Large intestine (tissue), 12 donors: ENCODE measurements at places on chromosomes 2 and 18.

DNA sequence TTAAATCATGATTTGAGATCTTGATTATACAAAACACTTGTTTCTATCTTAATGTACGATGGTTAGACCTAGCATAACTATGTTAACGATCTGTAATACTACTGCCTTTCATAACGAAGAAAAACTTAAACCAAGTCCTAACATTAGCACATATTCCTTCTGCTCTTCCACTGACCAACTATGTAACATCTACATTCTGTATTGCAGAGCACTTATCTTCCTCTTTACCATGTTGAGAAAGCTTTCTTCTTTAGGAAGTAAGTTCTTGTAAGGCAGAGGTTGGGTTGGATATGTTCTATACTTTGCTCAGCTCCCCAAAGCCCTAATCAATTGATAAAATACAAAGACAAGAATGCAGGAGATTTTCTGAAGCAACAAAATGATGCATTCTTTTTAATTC, 7.9 kb upstream of the ZNF407 start:
- no peak for DNase-seq
- no peaks in the 10 kb centered on the region for H3K4me1 ChIP-seq
- H3K4me3 ChIP-seq = no peak overlapping the region
- H3K27me3 ChIP-seq = no peaks in the 10 kb centered on the region
- H3K36me3 ChIP-seq = peaks cover 5% of the 10 kb centered on the region

DNA sequence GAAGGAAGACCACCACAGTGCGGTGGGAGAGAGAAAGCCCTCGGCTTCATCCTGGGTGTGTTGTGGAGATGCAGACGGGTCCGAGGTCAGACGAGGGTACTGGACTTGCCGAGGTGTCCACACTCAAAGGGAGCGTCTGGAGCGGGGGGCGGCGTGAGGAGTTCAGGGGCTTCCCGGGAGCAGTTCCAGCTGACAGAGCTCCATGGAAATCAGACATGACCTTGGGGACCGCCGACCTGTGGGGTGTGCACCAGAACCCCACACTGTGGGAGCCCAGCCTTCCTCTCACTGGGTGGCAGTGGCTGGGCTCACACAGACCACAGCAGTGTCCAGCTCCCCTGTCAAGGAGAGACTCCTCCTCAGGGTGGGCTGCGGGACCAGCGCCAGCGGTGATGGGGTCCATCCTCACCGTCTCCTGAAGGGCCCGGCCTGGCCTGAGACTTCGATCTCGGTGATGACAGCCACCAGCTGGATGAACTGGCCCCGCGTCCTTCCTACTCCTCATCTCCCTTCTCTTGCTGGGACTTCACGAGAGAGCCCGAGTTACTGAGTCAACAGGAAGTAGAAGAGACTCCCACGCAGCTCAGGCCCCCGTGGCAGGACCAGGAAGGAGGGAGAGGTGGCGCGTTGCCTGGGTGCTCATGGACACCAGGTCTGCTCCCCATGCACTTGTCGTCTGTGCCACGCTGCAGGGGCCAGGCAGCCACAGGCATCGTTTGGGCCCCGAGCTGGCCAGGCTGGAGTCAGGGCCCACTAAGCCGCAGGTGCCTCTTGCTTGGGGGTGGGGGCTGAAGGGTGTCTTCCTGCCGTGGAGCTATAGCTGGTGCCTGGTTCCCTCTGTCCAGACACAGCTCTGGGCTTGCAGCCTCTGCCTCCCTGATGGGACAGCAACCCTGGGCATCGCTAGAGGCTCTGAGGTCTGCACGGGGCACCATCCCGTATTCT, 101.9 kb upstream of the CTDP1 start:
- no peak overlapping the region for H3K4me3 ChIP-seq
- no peaks in the 10 kb centered on the region for H3K27me3 ChIP-seq
- no peaks in the 10 kb centered on the region for H3K36me3 ChIP-seq
- DNase-seq = no peak
- H3K4me1 ChIP-seq = peaks cover 16% of the 10 kb centered on the region

DNA sequence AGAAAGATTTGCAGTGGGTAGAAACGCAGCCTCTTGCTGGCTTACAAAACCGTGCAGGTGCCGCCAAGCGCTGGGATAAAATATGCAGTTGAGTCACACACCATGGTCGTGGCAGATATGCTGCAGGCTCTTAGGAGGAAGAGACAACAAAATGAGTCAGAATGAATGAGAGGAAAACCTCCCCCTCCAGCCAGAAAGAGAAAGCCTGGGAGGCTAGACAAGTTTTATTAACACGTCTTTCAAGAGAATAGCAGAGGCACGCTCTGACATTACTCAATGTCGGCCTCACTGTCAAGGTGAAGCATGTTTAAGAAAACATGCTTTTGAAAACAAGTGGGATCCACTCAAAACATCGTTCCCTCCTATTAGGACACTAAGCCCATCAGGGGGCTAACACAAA, 37.1 kb upstream of the ZCCHC2 start:
- H3K36me3 ChIP-seq = no peaks in the 10 kb centered on the region
- no peaks in the 10 kb centered on the region for H3K27me3 ChIP-seq
- H3K4me1 ChIP-seq = peaks cover 11% of the 10 kb centered on the region
- no peak overlapping the region for H3K4me3 ChIP-seq
- DNase-seq = peak; percentile 54

DNA sequence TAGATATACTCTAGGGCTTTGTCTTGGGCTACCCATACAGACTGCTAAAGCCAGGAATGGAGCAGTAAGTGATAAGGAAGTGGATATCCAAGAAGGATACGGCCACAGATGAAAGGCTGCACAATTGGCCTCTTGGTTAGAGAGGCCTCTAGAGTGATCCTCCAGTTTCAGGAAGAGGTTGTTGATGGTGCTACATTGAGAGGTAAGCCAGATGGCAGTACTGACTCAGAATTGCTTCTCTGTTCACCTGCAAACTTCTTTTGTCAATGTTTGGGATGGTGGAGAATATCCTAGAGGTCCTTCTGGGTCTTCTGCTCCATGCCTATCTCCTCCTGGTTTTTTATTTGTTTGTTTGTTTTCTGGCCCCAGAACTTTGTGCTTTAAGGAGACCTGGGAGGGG, 226.8 kb upstream of the LRRTM1 start:
- H3K36me3 ChIP-seq = no peaks in the 10 kb centered on the region
- H3K4me3 ChIP-seq = no peak overlapping the region
- no peaks in the 10 kb centered on the region for H3K27me3 ChIP-seq
- no peak overlapping the region for H3K27ac ChIP-seq
- H3K4me1 ChIP-seq = no peaks in the 10 kb centered on the region

DNA sequence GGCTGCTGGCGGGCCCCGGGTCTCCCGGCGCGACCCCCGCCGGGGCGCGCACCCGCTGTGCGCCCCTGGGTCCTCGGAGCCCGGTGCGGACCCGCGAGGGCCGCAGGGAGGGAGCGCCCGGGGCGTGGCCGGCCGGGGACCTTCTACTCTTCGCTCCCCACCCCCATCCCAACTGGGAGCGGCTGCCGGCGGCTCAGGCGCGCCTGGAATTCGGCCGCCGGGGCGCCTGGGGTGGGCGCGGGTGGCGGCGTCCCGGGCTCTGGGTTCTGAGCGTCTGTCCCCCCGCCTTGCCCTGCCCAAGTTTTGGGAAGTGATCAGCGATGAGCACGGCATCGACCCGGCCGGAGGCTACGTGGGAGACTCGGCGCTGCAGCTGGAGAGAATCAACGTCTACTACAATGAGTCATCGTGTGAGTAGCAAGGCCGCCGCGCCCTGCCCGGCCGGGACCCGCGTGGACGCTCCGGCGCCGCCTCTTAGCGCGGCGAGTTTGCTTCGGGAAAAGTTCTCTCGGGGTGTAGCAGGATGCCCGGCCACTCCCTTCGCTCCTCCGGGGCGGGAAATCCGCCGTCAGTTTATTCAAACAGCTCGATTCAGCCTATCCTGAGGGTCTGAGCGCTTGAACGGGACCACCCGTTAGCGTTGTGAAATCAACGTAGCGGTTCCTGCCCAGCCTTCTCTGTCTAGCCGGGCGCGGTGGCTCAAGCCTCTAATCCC, 502 bp downstream of the TUBB6 start:
- peaks cover 9% of the 10 kb centered on the region for H3K4me1 ChIP-seq
- H3K27ac ChIP-seq = peak overlapping the region; percentile 60
- peak; percentile 71 for DNase-seq
- H3K36me3 ChIP-seq = peaks cover 7% of the 10 kb centered on the region

DNA sequence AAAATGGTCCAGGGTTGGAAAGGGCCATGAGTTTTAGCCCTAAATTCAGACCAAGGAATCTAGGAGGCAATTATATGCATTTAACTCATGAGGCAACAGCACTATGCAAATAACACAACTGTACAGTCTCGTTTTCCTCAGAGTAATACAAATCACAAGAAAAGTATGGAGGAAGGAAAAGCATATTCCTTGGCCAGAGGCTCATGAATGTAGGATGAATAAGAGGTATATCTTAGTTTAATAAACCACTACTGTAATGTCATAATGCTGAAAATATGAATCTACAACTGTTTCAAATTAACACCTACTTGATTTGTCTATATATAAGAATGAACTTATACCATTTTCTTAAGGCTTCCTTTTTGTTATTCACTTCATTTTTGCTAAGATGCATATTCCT, 252.5 kb upstream of the TANK start:
- H3K27me3 ChIP-seq = no peaks in the 10 kb centered on the region
- H3K4me3 ChIP-seq = no peak overlapping the region
- H3K27ac ChIP-seq = no peak overlapping the region
- no peaks in the 10 kb centered on the region for H3K36me3 ChIP-seq

DNA sequence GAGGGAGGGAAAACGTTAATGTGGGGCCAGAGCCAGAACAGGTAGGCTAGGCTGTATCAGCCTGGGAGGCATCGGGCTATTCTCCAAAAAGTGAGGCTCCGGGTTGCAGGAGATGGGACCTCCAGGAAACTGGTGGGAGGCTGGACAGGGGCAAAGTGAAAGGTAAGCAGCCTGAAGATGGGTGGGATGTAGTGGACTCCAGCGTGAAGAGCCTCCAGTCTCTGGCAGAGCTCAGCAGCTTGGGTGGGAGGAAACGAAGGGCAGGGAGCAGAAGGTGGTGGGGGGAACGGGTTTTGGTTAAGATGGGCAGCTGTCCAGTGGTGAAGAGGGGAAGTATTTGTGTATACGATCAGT, 3.1 kb upstream of the EMX1 start:
- H3K27ac ChIP-seq = no peak overlapping the region
- DNase-seq = no peak
- H3K36me3 ChIP-seq = no peaks in the 10 kb centered on the region
- peaks cover 91% of the 10 kb centered on the region for H3K27me3 ChIP-seq
- no peak overlapping the region for H3K4me3 ChIP-seq
- peaks cover 20% of the 10 kb centered on the region for H3K4me1 ChIP-seq

DNA sequence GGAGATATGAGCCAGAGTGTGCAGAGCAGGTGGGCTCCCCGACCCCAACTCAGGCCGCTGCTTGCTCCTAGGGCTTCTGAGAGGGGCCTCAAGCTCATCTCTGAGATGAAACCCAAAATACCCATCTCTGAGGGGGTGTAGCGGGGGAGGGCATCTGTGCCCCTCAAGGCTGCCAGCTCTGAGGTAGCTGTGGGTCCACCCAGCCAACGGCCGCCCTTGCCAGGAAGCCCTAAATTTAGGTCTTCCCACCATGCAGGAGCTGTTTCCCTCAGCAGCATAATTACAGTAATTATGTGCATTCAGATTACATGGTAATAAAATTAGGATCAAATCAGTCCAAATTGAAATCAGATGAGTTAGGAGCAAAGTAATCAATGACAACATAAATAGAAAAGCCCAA, 97.8 kb upstream of the MCFD2 start:
- peaks cover under 1% of the 10 kb centered on the region for H3K4me1 ChIP-seq
- DNase-seq = no peak
- H3K36me3 ChIP-seq = peaks cover 41% of the 10 kb centered on the region
- H3K27me3 ChIP-seq = no peaks in the 10 kb centered on the region
- H3K27ac ChIP-seq = no peak overlapping the region

DNA sequence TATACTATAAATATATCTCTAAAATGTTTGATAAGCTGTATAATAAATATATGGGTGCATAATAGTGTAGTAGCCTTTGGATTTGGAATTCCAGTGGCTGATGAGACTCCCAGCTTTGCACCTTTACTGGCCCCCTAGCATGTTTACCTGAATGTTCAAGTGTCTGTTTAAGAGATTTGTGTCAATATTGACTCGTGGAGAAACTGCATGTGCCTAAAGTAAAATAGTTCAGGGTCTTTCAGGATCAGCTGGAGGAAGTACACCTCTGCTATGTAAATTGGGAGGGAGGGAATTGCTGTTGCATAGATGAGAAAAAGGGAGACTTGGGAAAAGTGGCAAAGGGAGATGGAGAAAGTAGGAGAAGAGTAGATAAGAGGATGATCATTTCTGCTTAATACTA, 23.9 kb downstream of the ME2 start:
- H3K36me3 ChIP-seq = peaks cover 15% of the 10 kb centered on the region
- no peak for DNase-seq
- no peaks in the 10 kb centered on the region for H3K27me3 ChIP-seq
- H3K4me3 ChIP-seq = no peak overlapping the region
- no peak overlapping the region for H3K27ac ChIP-seq

GRCh38 chr2:172308253-172308935, 119.0 kb upstream of the ITGA6 start:
- no peaks in the 10 kb centered on the region for H3K27me3 ChIP-seq
- no peak overlapping the region for H3K4me3 ChIP-seq
- DNase-seq = no peak
- H3K36me3 ChIP-seq = no peaks in the 10 kb centered on the region

DNA sequence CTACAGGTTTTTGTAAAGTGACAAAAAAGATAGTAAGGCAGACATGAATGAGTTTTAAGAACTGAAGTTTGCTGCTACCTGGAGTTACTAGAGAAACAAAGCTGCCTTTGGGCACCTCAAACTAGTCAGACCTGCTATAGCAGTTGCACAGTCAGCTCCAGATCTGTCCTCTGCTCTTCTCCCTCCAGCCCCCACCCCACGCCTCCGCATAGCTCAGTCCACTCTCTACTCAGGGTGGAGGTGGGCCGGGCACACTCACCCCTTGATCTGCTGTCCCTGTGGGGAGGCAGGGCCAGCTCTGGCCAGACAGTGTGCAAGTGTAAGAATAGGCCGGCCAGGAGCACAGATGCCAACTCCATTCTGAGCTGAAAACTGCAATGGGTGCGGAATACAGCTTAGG, 4.1 kb downstream of the SERTAD2 start:
- peak overlapping the region; percentile 100 for H3K27ac ChIP-seq
- peaks cover 50% of the 10 kb centered on the region for H3K4me1 ChIP-seq
- peak; percentile 77 for DNase-seq
- H3K36me3 ChIP-seq = no peaks in the 10 kb centered on the region
- no peaks in the 10 kb centered on the region for H3K27me3 ChIP-seq

DNA sequence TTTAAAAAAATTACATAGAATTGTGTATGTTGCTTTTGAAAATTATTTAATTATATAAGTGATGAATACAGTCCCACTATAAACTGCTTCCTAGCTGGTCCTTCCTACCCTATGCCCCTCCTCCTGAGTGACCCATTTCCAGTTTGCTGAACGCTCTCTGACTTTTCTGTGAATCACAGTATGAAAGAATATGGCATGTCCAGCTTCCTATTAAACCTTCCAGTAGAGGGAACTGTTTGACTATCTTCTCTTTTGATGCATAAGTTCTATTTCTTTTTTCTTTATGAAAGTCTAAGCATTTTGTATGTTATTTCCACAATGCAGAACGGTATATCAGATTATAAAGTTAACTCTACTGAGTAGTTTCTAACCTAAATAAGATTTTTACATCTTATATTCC, 41.3 kb downstream of the PSMG2 start:
- DNase-seq = peak; percentile 27
- H3K4me3 ChIP-seq = no peak overlapping the region
- no peaks in the 10 kb centered on the region for H3K36me3 ChIP-seq
- H3K4me1 ChIP-seq = no peaks in the 10 kb centered on the region
- no peak overlapping the region for H3K27ac ChIP-seq

- DNase-seq = no peak
- no peaks in the 10 kb centered on the region for H3K36me3 ChIP-seq
- H3K27ac ChIP-seq = no peak overlapping the region
- H3K4me1 ChIP-seq = no peaks in the 10 kb centered on the region
These were observed 684.4 kb downstream of the NRXN1 start for GRCh38 chr2:50347358-50348044.

GRCh38 chr2:240153418-240153817, 13.0 kb upstream of the OTOS start:
- no peak overlapping the region for H3K27ac ChIP-seq
- no peak overlapping the region for H3K4me3 ChIP-seq
- H3K27me3 ChIP-seq = no peaks in the 10 kb centered on the region
- H3K36me3 ChIP-seq = no peaks in the 10 kb centered on the region
